ENCODE measurements at places on chromosomes 11 and 22.
A peak's percentile ranks its signal among the peaks of the same experiment; 100 is the strongest.

DNA sequence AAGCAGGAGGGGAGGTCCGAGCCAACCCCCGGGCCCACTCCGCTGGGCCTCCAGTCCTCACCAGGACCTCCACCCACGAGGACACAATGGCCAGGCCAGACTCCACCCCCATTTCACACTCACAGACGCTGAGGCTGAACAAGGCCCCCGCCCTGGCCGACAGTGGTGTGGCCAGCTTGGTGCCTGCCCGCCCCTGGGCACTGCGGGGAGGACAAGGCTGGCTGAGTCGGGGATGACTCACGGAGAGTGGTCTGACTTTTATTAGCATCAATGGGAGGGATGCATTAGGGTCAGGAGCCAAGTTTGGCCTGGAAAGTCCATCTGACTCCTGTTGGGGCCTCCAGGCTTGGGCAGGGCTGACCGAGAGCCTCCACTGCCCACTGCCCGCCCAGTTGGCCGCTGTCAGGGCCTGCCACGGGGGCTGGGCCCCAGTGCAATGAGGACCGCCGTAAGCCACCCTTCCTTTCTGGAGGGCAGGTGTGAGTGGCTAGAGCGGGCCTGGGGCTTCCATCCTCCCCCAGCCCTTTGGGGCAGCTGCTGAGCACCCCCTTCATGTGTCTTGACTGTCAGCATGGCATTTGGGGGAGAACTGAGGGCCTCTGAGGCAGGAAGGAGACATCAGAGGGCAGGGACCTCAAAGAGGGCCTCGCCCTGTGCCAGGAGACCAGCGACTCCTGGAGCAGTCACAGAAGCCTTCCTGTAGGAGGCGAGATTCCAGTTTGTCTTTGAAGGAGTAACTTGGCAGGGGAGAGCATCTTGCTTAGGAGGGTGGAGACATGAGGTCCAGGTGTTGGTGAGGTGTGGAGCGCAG lies 10.6 kb downstream of the TSPAN32 start:
- no peak for DNase-seq

DNA sequence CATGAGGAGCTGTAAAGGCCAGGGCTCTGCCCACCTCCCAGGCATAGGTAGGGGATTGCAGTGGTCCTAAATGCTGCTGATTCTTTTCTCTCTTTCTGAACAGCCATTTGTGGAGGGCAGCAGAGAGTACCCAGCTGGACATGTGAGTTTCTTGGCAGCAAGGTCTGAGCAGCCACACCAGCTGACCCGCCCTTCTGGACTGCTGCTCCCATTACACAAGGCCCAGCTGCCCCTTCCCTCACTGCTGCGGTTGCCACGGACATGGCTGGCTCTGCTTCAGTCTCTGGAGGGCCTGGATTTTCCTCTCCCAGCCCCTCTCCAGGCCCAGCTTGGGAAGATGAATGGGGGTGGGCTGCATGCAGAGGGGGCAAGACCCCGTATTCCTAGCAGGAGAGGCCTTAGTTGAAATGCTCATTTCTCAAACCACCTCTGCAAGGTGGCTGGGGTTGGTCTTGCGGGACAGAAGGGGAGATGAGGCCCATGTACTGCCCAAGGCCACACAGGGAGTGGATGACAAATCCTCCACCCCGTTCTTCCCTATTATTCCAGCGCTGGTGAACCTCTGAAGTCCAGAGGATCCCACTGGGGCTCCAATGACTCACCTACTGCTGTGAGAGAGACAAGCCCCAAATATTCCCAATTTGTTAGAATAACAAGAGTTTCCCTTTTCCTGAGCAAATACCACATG lies 4.6 kb downstream of the LGALS12 start:
- no peak for DNase-seq

DNA sequence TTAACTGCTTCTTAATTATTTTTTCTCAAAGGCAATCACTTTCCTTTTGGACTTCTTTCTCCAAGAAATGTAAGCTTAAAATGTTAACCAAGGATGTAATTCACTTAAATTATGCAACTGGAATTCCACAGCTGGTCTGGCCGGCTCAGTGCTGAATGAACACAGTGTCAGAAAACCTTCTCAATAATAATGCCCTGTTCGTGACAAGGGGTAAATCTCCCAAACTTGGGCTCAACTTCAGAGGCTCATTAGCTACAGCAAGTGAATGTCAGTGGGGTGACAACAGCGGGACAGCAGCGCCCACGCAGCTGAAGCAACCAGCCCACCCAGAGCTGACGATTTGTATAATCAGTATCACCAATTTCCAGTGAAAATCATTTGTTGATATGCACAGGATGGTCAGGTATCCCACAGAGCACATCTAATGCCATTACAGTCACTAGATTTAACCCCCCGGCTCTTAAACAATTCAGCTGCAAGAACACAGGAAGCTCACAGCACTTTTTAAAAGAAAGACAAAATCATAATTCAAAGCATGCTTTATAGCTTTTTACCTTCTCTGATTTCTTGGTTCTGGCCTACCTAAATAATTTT lies 704.8 kb downstream of the DLG2 start:
- DNase-seq, result no peak

- DNase-seq, result no peak
These were observed 21.5 kb upstream of the CHKA start for GRCh38 chr11:68142441-68143309.

DNA sequence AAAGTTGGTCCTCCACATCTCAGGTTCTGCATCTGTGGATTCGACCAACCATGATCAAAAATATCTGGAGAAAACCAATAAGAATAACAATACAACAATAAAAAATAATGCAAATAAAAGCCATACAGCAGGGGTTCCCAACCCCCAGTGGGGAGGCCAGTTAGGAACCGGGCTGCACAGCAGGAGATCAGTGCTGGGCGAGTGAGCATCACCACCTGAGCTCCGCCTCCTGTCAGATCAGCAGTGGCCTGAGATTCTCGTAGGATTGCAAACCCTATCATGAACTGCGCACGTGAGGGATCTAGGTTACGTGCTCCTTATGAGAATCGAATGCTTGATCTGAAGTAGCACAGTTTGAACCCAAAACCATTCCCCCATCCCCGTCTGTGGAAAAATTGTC lies 25.4 kb upstream of the MYO18B start:
- DNase-seq, result no peak

DNA sequence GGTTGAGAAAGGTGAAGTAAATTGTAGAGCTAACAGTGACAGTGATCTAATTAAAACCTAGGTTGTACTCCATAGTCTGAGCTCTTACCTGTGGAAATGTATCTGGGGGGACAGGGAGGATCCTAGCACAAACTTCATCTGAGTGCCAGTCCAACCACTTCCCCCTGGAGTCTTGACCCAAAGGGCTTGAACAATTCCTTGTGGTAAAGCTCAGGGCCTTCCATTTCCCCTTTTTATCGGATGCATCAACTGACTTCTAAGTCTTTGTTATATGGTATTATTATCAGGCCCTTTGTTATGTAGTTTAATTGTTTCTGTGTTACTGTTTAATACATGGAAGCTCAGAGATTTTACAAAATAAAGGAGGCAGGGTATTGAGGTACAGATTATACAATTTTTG lies 140.2 kb upstream of the SESN3 start:
- peak; percentile 79 for DNase-seq

DNA sequence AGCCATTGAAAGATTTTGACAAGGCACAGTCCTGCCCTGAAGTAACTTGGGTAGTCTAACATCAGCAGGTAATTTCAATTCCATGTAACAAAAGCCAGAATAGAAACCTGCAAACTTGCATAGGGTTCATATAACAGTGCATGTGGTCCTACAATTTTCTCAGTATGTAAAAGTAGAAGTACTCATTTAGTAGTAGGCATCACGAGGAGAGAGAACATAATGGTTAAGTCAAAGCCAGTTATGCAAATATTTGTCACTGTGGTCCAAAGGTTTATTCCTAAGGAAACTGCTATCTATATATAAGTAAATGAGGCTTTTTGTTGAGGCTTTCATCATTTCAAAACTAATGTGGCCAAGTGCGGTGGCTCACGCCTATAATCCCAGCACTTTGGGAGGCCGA lies 10.1 kb downstream of the ATP5MG start:
- DNase-seq, result no peak

DNA sequence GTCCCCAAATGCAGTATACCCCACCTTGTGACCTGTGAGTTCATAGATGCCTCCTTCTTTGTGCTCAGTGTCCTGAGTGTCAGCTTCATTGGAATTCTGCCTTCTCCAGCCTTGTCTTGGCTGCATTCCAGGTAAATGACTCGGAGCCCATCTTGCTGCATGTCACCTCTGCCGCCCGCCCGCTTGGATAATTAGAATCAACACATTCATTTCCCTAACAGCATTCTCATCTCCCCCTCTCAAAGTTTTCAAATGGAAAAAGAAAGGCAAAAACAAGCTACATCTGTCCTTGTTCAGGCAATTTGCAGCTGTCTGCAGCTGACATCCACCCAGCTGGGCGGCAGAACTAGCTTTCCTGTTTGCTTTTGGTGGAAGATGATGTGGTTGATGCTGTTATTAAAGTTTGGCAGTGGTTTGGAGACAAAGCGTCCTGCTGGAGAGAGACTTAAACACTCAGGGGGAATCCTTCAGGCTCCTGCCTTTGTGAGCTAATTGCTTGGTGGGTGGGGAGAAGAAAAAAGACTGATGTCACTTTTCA lies 198.8 kb upstream of the SEZ6L start:
- DNase-seq, result no peak

GRCh38 chr11:67126986-67127385 lies 7.9 kb downstream of the KDM2A start:
- DNase-seq, result no peak

DNA sequence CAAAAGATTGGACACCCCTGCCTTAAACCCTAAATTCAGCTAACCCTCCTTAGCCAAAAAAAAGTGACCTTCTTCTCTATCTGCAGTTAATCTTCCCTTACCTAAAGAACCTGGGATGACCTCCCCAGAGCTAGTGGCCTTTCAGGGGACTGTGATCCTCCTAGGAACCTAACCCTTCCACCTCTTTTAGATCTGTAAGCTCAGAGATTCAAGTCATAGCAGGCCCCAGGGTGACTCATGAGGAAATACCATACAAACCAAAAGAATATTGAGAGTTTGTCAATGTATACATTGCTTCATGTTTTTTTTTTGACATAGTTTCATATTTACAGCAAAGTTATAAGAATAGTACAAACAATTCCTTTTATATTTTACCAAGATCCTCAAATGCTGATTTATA lies 38.3 kb upstream of the CXCR5 start:
- no peak for DNase-seq

- no peak for DNase-seq
These were observed 715 bp upstream of the PRR5 start for GRCh38 chr22:44701187-44701790.

DNA sequence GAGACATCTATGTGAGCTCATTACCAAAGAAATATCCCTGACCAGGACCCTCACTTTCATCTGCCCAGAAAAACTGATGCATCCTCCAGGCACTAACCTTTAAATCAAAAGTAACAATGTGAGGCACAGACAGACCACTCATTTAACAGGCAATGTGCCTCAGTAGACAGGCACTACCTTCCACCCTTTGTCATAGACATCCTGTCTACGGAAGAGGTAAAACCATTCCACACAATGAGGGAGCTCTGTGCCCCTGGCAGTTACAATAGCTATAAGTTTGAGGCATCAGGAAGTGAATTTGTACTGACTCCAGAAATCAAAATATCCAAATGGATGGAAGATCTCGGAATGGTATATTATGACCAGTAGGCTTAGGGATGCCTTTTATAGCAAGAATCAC lies 6.7 kb upstream of the CAVIN3 start:
- DNase-seq, result no peak

GRCh38 chr22:27775758-27776649 lies 25.6 kb downstream of the MN1 start:
- DNase-seq, result peak; percentile 13

DNA sequence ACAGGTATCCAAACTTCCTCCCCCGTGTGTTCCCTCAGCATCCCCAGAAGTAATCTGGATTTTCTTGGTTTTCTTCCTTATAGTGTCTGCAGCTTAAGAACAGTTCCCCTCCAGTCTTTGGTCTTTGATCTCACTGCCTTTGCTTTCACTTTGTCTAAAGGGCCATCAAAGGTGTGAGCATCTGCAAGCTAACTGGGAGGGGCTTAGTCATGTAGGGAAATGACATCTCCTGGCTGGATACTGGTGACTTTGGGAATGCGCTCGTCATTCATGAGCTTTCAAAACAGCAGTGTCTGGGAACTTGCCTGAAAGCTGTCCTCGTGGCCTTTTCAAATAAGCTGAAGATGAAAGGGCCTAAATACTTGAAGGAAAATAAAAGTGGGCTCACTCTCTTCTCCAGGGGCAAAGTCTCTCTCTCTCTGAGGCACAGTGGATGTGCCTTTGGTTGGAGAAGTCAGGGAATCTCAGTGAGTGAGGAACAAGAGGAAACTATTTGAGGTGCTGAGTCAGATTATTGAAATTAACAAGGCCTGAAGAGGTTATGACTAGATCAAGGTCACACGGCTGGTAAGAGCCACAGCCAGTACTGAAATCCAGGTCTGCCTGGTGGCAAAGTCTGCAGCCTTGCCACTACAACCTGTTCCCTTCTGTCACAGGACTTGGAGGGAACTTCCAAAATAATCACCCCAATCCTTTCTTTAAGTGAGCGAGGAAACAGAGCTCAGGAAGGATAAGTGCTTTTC lies 45.6 kb upstream of the TENM4 start:
- no peak for DNase-seq

DNA sequence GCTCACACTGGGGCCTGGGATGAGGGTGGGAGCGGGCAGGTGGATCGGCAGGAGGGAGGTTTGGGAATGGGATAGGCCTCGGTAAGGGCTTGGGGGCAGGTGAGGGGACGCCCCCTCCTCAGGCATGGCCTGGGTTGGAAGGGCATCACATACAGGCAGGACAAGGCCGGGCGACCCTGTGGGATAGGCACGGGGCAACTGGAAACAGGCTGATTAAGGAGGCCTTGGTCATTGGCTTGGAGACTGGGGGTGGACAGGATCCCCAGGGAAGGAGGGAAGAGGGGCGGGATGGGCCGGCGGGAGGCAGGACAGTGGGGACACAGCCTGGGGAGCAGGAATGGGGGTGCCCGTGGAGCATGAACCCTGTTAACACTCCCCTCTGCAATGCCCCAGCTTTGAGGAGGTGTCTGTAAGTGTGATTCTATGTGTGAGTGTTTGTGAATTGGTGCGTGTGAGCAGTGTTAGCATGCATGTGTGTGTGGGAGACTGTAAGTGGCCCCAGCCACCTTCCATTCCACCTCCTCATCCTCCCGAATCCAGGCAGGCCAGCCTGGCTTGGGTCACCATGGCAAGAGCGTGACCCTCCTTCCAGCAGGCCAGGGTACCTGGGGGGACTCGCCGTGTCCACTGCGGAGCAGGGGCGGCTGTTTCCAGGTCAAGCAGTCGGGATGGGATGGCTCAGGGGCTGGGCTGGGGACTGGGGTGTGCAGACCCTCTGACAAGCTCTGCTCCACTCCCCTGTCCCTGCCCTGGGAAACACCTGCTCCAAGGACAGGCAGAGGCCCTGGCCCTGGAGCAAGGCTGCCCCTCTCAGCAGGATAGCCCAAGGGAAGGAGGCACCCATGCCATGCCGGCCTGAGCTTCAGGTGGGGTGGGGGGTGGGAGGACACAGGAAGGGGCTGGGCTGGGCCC lies 3.4 kb upstream of the PIM3 start:
- DNase-seq, result no peak

GRCh38 chr11:12083380-12083779 lies 27.0 kb upstream of the MICAL2 start:
- no peak for DNase-seq

- DNase-seq, result no peak
These were observed 36.3 kb downstream of the IGF2 start for GRCh38 chr11:2102883-2103213.

- DNase-seq, result no peak
These were observed 191.6 kb upstream of the ARHGAP20 start for GRCh38 chr11:110903830-110904229.
